ENCODE measurements at places on chromosomes 2 and 18.

DNA sequence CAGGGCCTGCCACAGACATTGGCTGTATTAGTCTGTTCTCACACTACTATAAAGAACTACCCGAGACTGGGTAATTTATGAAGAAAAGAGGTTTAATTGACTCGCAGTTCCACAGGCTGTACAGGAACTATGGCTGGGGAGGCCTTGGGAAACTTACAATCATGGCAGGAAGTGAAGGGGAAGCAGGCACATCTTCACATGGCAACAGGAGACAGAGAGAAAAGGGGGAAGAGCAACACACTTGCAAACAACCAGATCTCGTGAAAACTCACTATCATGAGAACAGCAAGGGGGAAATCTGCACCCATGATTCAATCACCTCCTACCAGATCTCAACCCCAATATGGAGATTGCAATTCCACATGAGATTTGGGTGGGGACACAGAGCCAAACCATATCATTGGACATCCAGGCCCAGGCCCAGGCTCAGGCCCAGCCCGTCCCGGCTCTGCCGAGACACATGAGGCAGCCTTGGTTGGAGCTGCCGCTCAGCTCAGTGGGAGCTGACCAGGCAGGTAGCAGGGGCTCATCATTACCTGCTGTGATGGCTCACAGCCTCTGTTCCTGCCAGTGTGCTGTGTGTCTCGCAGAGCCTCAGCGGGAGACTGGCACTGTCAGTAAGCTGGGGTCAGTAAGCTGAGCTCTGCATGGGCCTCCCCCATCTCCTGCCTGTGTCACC is 8.6 kb upstream of the RALB start:
- DNase-seq: no peak

DNA sequence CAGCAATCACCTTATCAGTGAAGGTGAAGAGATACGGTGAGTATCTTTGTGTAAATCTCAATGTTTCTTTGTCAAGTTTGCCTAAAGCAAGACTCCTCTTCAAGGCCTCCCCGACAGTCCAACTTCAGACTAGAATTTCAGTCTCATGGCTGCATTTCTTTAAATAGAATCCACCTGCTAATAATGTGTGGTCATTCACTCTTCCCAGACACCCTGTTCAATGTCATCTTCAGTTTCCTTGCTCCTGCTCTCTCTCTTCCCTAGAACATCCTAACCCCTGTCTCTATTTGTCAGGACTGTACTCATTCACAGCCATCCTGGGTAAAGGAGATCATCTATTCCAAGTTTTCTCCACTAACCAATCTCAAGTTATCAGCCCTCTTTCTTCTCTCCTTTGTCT is 267.3 kb downstream of the EN1 start:
- DNase-seq: no peak

- DNase-seq: no peak
Observed at GRCh38 chr18:68847219-68847837, 49.4 kb downstream of the CCDC102B start.

GRCh38 chr2:233422050-233422639 is 67.9 kb downstream of the DGKD start:
- DNase-seq: peak; percentile 66

DNA sequence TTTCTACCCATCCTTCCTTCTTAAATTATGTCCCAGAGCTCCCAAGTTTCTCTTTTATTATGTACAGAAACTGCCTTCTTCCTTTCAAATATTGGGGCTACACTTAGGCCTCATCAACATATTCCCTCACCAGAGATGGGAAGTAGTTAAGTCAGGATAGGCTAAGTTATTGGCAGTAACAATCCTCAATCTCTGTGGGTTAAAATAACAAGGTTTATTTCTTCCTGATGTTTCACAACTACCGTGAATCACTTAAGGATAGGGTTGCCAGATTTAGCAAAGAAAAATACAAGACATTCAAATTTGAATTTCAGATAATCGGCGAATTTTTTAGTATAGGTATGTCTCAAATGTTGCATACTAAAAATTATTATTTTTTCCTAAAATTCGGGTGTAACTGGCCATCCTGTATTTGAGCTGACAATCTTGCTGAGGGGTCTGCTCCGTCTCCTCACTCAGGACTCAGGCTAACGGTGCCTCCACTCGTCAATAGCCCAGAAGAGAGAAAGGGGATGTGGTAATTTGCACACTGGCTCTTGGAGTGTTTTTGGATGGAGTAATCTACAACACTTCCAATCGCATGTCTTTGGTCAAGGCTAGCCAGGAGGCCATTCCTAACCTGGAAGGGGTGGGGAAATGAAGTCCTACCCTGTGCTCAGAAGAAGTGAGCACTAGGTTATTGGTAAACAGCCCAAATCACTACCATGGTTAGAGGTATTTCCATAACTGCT is 91.7 kb downstream of the ACTR3 start:
- DNase-seq: no peak

DNA sequence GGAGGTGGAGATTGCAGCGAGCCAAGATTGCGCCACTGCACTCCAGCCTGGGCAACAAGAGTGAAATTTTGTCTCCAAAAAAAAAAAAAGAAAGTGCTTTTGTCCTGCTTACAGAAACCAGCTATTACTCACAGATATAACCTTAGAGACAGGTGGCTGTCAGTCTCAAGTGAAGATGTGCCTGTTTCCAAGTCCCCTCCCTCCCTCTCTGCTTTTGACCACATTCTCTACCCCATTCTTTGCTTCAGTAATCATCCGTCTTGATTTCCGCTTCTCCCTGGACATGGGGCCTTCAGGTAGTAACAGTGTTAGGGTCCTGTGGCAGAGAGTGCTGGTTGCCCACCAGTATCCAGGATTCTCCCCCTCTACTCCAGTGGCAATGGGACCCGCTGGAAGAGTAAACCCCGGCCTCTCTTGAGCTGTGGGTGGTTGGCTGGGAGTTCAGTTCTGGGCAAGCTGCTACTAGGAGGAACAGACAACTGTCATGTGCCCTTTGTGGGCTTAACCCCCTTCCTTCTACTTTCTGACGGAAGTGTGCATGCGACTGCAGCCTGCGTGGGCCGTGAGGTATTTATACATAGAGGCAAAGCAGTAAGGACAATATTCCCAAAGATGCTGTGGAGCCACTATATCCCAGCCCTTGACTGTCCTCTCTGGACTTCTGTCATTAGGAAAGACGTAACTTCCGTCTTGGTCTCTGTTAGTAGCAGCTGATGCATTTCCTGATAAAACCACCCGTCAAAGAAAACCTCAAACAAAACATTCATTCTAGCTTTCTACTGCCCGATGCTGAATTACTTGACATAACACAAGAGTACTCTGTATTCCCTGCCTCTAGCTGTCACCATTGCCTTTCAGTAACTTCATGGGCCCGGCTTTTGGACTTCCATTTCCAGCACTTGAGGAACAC is 17.8 kb downstream of the PDCL3 start:
- DNase-seq: peak; percentile 85

GRCh38 chr2:45984896-45985473 is 312.2 kb upstream of the EPAS1 start:
- no peak for DNase-seq

DNA sequence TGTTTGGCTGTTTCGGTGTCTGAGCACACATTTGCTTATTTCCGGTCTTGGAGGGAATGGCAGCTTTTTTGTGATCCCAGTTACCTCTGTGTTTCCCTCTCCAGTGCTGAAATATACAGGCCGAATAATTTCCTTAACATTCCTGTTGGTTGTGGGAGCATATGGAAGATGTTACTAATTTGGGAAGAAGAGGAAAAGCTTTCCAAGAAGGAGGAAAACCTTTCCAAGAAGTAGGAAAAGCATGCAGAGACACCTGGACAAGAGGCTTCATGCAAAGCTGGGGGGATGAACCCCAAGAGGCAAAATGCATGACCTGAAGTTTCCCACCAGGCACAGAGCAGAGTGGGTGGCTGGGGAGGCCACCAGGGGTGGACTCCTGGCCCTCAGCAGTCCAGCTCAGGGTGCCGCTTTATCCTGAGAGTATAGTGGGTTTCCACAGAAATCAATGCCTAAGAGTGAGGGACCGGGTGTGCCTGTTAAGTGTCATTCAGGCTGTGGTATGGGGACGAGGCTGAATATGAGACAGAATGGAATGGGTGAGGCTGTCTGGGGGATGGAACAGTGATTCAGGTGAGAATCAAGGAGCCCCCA is 25.5 kb upstream of the GNAL start:
- DNase-seq: no peak

DNA sequence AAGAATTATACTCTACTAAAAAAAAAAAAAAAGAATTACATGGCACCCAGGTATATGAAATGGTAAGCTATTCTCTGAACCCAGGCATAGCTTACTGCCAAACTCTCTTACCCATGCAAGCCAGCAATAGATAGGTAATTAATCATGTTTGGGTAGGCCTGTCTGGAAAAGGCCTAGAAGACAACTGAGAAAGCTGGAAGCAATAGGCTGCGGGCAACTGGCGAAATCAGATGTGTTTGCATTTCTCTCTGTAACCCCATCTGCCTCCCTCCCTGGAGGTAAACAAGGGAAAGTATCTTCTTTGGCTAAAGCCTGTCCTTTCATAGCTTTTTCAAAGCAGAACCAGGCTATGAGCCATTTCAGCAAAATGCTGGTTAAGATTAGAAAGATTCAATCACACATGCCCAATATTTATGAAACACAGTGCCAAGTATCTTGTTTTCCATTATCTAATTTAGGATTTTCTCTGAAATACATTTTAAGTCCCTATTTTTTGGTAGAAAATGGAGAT is 934.8 kb upstream of the DDX18 start:
- DNase-seq: no peak

DNA sequence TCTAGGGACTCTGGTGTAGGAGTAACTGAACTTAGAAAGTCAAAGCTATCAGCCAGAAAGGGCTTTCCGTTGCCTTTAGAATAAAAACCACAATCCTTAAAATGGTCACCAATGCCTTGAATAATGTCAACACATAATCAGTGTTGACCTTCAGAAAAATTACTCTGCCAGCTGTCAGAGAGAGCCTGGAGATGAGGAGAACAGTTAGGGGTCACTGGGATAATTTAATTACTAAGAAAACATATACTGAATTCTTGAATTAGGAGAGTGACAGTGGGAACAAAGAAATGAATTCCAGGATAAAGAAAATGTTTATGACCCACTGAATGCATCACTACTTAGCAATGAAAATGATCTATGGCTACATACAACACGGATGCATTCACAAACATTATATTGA is 23.4 kb upstream of the UGP2 start:
- DNase-seq: no peak

DNA sequence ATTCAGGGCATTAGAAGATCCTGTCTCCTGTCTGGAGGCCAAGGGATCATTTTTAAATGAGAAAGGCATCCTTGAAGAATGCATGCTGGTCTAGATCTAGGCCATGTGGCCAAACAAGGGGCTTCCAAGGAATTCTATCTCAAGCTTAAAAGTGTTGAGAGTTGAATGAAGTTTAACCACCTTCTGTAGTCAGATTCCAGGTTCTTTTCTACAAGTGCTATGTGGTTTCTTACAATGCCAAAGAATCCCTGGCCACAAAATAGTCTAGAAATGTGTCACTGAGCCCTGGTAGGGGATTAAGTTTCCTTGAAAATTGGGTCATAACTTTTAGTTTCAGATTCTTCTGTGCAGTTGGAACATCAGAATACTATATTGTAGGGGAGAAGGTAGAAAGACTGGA is 640.7 kb upstream of the ACVR2A start:
- DNase-seq: no peak

- DNase-seq: no peak
Observed at GRCh38 chr2:175167076-175167791, 769 bp downstream of the ATF2 start.

GRCh38 chr2:12452185-12452584 is 264.6 kb upstream of the TRIB2 start:
- no peak for DNase-seq

GRCh38 chr2:72689579-72690195 is 136.1 kb downstream of the EXOC6B start:
- no peak for DNase-seq

DNA sequence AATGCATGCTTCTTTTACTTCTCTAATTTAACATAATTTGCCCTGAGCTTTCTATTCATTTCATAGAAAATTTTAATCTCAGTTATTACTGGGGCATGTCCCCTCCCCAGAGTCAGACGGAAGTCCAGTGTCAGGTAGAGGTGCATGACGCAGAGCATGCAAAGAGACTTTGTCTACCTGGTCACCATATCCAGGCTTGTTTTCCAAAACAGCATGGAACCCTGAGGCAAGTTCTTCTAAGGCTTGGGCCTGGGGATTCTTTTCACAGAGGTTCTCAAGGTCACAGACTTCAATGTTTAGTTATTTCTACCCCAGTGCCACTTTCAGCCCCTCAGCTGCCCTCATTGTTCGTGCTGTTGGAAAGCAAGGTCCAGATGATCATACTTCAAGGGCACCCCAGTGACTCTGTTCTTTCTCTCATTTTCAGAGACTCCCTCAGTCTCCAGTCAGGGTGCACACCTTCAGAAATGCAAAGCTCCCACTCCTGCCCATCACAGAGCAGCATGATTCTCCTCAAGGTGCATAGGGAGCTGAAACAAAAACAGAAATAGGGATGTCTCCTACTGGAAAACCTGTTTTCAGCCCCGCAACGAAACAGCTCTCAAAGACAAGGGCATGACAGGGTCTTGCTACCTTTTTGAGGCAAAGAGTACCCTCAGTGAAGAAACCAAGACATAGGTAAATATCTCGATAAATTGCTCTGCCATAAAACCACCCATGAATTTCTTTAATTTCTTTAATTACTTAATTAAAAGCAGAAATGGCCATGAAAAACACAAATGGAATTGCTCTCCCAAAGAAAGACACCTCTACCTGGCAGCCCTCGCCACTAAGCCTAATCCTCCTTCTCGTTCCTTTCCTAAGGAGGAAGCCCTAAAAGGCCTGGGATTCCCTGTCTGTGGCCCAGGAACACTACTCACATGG is 9.5 kb upstream of the EVA1A start:
- DNase-seq: no peak

- DNase-seq: no peak
Observed at GRCh38 chr2:186422226-186422625, 63.8 kb upstream of the ZC3H15 start.

DNA sequence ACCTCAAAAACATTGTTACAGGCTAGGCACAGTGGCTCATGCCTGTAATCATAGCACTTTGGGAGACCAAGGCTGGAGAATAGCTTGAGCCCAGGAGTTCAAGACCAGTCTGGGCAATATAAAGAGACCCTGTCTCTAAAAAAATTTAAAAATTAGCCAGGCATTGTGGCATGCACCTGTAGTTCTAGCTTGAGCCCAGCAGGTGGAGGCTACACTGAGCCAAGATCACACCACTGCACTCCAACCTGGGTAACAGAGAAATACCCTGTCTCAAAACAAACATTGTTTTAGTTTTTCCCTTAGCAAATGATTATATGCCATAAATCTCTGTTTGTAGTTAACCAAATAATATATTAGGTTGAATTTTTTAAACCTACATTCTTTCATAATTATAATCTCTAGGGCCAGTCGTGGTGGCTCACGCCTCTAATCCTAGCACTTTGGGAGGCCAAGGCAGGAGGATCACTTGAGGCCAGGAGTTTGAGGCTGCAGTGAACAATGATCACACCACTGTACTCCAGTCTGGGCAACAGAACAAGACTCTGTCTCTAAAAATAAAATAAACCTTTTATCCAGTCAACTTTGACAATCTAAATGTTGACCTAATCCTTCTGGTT is 13.3 kb upstream of the CYP20A1 start:
- DNase-seq: peak; percentile 29

GRCh38 chr2:85180322-85181133 is 47.3 kb downstream of the TCF7L1 start:
- no peak for DNase-seq

- no peak for DNase-seq
Observed at GRCh38 chr2:12169721-12170120, 423.3 kb downstream of the LPIN1 start.

Measured in CD8-positive, alpha-beta memory T cell (primary cell).